Activated CD8-positive, alpha-beta memory T cell treated with anti-CD3 and anti-CD28 coated beads, Interleukin-2, amount 50 U/mL, for 4 hours (primary cell): ENCODE measurements at places on chromosomes 6 and 20.

- DNase-seq = no peak
These were observed 65.0 kb upstream of the SLC2A12 start for GRCh38 chr6:134117409-134117808.

DNA sequence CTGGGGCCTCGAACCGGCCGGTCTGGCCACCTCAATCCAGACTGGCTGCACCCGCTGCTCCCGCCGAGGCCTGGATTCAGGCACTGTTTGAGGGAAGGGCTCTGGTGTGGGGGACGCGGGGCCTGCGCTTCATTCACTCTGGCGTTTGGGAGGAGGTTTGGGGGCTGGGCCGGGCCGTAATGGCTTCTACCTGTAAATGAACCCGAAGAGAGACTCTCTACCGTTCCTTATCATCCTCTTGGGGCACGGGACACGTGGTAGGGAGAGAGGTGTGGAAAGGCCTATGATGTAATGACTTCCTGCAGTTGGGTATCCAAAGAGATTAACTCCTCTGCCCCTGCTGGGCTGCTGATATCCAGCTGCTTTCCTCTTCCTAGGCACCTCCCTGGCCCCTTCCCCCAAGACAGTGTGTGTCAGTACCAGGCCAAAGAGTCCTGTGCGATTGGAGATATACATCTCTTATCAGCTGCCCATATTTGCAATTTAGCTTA lies 1.8 kb downstream of the FOXO3 start:
- DNase-seq = no peak

- DNase-seq = no peak
These were observed 258.5 kb downstream of the KHDC1L start for GRCh38 chr6:72966628-72967280.

DNA sequence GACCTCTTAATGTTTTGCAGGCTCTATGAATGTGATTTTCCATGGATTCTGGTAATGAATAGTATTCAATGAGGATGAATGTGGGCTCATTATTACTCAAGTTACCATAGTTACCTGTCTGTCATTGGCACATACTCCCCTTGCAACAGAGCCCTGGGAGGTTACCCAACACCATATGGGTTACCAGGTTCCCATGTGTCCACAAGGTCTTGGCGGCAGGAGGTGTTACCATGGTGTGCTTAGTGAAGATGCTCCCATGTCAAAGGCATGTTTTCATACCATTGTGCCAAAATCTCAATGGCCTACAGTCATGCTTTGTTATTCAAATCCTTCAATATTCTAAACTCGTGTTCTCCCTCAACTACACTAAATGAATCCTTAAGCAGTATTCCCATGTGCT lies 232.5 kb downstream of the HDGFL1 start:
- no peak for DNase-seq

DNA sequence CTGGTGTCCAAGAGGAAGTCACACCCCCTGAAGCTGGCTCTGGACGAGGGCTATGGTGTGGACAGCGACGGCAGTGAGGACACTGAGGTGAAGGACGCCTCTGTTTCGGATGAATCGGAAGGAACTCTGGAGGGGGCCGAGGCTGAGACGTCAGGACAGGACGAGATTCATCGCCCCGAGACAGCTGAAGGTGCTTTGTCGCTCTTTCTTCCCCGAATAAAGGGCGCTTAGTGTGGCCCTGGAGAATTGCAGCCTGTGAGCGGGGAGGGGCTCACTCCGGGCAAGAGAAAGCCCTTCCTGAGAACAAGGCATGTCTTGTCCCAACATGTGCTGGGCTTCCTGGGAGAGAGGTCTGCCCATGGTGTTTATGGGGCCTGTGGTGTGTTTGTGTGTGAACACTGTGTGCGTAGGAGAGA lies 41.4 kb downstream of the MYT1 start:
- no peak for DNase-seq

DNA sequence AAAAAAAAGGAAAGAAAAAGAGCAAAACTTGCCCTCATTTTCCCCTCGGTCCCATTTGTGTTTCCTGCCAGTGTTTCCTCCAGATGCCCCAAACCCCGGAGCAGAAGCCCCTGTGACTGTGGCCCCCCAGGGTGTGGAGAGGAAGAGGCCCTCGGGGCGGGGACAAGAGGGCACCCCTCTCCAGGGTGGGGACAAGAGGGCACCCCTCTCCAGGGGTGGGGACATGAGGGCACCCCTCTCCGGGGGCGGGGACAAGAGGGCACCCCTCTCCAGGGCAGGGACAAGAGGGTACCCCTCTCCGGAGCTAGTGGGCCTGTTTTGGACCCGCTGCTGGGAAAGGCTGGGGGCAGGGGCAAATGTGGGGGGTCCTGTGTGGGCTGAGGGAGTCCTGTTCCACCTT lies 13.1 kb downstream of the MYT1 start:
- DNase-seq = no peak

GRCh38 chr6:98578016-98578415 lies 256.4 kb upstream of the POU3F2 start:
- DNase-seq = no peak

DNA sequence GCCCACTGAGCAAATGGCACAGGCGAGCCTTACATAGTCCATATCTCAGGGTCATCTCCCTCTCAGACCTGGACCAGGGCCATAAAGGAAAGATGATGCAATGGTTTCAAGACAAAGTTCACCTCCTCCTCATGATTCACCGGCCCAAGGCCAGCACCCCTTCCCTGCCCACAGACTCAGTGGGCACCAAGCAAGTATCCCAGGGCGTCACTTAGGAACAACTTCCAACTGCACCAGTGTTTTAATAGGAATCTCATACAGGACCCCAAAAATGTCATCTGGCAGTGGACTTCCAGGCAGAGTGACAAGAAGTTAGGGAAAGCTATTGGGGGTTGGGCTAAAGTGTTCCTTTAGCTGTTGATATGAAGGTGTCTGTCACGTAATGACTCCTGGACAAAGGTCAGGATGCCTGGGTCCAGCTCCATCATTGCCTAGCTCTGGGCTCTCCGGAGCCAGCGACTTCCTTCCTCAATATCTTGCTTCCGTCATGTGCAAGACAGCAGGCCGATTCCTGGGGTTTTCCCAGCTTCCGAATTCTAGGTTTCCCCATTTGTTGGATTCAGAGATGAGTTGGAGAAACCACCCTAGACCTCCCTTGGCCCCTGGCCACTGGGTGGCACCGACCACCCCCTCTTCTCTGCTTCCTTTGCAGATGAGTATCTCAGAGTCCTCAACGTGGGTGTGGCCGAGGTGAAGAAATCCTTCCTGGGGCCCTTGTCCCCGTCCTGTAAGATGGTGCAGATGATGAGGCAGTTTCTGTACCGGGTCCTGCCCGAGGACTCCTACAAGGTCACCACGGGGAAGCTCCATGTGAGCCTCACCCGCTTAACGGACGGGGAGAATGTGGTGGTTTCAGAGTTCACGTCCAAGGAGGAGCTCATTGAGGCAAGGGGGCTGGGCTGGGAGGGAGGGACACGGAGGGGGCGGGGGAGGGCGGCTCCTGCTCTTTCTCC lies 21.1 kb downstream of the PNPLA1 start:
- no peak for DNase-seq

GRCh38 chr6:123524781-123525180 lies 112.0 kb downstream of the TRDN start:
- no peak for DNase-seq

- no peak for DNase-seq
These were observed 11.9 kb downstream of the PRR18 start for GRCh38 chr6:166296035-166296883.
